ENCODE measurements at places on chromosomes 16 and 17.

GRCh38 chr17:42025936-42026335 lies 6.0 kb downstream of the NKIRAS2 start:
- DNase-seq: no peak

DNA sequence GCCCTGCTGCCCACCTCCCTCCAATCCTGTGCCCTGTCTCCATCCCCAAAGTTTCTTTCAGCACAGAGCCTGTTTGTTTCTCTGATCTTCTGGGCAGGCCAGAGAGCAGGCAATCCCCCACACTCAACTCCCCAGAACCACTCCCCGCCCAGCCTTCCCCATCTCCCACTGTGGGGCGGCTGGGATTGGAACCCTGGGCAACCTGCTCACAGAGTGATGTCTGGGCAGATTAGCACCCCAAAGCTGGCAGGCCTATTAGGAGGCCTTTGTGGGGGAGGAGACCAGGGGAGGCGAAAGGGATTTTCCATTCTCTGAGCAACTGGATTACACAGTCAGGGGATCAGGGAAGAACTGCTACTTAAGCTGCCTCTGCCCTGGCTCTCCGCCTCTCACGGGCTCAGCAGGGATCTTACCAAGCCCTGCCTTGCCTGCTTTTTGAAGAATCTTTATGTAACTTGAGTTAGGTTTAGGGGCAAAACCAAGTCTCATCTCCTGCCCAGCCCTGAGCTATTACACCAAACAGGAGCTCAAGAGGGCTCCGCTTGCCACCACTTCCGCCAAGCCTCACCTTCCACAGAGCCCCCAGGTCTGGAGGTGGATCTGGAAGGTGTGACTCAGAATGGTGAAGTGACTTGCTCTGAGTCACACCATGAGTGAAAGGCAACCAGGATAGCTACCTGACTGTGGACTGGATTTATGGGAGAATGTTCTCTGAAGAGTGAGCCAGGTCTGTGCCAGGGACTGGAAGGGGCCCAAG lies 16.0 kb upstream of the LHX1 start:
- DNase-seq: no peak

DNA sequence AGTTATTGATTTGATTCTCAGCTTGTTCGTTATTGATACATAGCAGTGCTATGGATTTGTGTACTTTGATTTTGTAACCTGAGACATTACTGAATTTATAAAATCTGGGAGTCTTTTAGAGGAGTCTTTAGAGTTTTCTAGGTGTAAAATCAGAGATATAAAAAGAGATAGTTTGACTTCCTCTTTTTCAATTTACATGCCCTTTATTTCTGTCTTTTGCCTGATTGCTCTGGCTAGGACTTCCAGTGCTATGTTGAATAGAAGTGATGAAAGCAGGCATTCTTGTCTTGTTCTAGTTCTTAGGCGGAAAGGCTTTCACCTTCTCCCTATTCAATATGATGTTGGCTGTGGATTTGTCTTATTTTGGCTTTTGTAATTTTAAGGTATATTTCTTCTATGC lies 106.2 kb downstream of the PHKB start:
- DNase-seq: no peak

- no peak for DNase-seq
Measured at GRCh38 chr17:5241861-5242671, 7.4 kb upstream of the SCIMP start.

GRCh38 chr16:89402962-89403361 lies 87.4 kb downstream of the ANKRD11 start:
- DNase-seq: no peak

DNA sequence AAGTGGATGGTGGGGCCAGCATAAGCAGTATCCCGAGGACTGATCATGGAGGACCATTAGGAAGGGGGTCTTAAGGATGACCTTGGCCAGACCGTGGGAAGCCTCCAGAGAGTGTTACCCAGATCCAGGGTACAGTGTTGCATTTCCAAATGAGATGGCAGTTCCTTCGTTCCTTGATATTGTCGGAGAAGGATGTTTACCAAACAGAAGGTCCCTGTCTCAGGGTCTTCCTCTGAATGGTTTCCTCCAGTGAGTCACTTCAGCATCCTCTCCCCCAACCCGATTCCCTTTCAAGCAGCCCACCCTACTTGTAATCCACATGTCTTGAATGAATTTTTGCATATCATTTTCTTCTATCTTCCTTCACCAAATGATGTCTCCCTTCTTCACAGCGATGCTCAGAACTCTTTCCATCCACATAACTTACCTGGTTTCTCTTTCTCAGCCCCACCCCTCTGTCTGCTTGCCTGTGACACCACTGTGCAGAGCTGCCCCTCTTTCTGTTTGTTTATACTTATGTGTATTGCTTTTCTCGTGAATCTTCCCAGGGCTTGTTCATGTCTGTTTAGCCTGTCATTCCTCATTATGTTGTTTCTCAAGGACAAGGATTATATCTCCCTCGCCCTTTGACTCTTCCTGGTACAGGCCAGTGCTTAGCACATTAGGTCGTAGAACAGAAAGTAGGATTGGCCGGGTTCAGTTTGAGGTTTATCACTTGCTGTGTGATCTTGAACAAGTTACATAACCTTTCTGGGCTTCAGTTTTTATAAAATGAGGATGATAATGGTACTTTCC lies 5.7 kb downstream of the GOSR2 start:
- no peak for DNase-seq
